ENCODE measurements at places on chromosomes 2 and 18.

GRCh38 chr2:165120740-165121467, 82.9 kb downstream of the SCN3A start:
- no peaks in the 10 kb centered on the region for H3K27me3 ChIP-seq
- no peaks in the 10 kb centered on the region for H3K4me1 ChIP-seq
- H3K4me3 ChIP-seq: no peak overlapping the region
- no peak overlapping the region for H3K27ac ChIP-seq
- no peaks in the 10 kb centered on the region for H3K36me3 ChIP-seq

- no peaks in the 10 kb centered on the region for H3K36me3 ChIP-seq
- DNase-seq: no peak
- H3K4me3 ChIP-seq: no peak overlapping the region
- peaks cover 15% of the 10 kb centered on the region for H3K27me3 ChIP-seq
- no peaks in the 10 kb centered on the region for H3K4me1 ChIP-seq
- no peak overlapping the region for H3K27ac ChIP-seq
These were observed 193.2 kb downstream of the NDUFA10 start for GRCh38 chr2:239831861-239832489.

- H3K27me3 ChIP-seq: no peaks in the 10 kb centered on the region
- DNase-seq: no peak
- no peak overlapping the region for H3K4me3 ChIP-seq
These were observed 163.0 kb upstream of the PXDN start for GRCh38 chr2:1907291-1907690.

GRCh38 chr18:74217476-74218143, 69.3 kb downstream of the TIMM21 start:
- no peaks in the 10 kb centered on the region for H3K4me1 ChIP-seq
- DNase-seq: no peak
- no peak overlapping the region for H3K27ac ChIP-seq

DNA sequence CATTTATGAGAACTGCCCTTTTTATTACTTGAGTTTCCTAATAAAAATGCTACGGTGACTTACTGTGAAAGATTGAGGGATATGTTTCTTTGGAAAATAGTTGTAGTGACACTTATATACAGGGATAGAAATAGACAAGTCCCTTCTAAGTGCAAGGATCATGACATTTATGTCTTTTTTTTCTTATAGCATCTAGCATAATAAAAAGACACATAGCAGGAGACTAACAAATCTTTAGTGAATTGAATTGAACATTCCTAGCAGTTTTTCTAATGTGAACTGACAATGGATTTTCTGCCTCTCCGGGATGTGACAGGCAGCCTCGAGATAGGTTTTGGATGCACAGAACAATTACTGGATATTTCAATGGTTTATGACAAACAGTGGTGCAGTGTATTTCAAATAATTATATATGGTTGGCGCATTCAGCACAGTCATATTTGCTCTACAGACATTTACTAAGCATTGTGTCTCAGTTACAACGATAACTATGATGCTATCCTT, 562.8 kb downstream of the ADCYAP1 start:
- no peak overlapping the region for H3K4me3 ChIP-seq
- no peaks in the 10 kb centered on the region for H3K4me1 ChIP-seq
- no peak for DNase-seq
- no peaks in the 10 kb centered on the region for H3K36me3 ChIP-seq

DNA sequence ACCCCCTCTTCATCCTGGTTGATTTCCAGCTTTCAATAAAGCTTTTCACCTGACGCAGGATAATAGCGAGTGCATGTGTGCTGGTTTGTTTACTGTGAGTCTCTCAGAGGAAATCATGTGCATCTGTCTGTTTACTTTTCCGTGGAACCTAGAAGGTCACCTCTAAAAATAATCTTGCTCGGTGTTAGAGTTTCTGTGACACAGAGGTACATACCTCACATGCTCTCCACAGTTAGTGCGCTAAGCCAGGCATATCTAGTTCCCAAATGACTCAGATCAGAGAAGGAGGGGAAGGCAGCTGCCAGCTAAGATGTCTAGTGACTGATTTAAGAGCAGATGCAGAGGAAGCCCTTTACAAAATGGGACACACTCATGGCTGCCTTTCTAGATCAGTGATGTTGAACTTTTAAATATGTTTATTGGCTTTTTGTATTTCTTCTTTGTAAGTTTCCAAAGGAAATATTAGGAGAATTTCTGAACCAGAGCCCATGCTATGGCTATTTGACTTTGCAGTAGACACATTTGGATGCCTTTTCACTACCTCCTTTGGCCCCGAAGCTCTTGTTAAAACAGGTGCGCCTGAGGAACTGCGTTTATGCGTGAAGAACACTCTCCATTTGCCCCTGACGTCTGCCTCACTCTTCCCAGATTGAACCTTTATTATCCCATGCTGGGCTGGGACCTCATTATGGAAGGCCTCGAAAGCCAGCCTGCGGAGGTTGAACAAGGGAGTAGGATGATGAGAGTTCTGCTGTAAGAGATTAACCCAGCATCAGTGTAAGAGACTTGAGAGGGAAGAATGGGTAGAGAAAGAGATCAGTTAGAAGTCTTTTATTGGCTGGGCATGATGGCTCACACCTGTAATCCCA, 145.6 kb downstream of the FAM161A start:
- no peak overlapping the region for H3K27ac ChIP-seq
- H3K4me1 ChIP-seq: peaks cover 2% of the 10 kb centered on the region
- H3K27me3 ChIP-seq: peaks cover 8% of the 10 kb centered on the region
- no peak for DNase-seq

DNA sequence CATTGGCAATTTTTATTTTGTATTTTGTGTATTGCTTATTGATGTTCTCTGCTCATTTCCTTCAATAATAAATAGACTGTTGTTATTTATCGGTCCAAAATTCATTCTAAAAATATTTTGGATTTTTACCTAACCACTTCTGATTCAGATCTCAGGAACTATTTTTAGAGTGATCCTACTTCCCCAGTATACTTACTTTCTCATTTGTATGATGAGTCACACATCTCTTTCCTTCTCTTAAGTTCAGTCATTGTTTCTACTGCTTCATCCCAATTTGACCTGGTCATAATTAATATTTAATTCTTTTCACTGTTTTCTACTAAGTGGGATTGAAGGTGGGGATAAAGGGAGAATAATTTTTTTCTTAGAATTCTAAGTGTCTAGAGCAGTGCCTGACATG, 75.1 kb downstream of the AGPS start:
- no peaks in the 10 kb centered on the region for H3K27me3 ChIP-seq
- no peak for DNase-seq
- no peaks in the 10 kb centered on the region for H3K4me1 ChIP-seq
- peaks cover 43% of the 10 kb centered on the region for H3K36me3 ChIP-seq

- H3K4me3 ChIP-seq: no peak overlapping the region
- no peaks in the 10 kb centered on the region for H3K4me1 ChIP-seq
- H3K27me3 ChIP-seq: no peaks in the 10 kb centered on the region
- H3K27ac ChIP-seq: no peak overlapping the region
These were observed 185.0 kb upstream of the PID1 start for GRCh38 chr2:229456091-229456490.

- H3K27ac ChIP-seq: no peak overlapping the region
- no peak for DNase-seq
- peaks cover 34% of the 10 kb centered on the region for H3K27me3 ChIP-seq
- no peak overlapping the region for H3K4me3 ChIP-seq
- H3K36me3 ChIP-seq: no peaks in the 10 kb centered on the region
These were observed 45.8 kb upstream of the ID2 start for GRCh38 chr2:8636041-8636491.

- DNase-seq: no peak
- no peaks in the 10 kb centered on the region for H3K36me3 ChIP-seq
- no peak overlapping the region for H3K4me3 ChIP-seq
- no peaks in the 10 kb centered on the region for H3K4me1 ChIP-seq
- no peak overlapping the region for H3K27ac ChIP-seq
These were observed 14.2 kb upstream of the LIPG start for GRCh38 chr18:49547701-49548100.

- H3K4me1 ChIP-seq: no peaks in the 10 kb centered on the region
- no peak for DNase-seq
- H3K27ac ChIP-seq: no peak overlapping the region
- H3K36me3 ChIP-seq: no peaks in the 10 kb centered on the region
These were observed 70.3 kb downstream of the TPO start for GRCh38 chr2:1483551-1483950.

GRCh38 chr2:234703258-234703657, 206.4 kb upstream of the ARL4C start:
- peaks cover 4% of the 10 kb centered on the region for H3K27me3 ChIP-seq
- H3K36me3 ChIP-seq: no peaks in the 10 kb centered on the region
- no peaks in the 10 kb centered on the region for H3K4me1 ChIP-seq
- H3K4me3 ChIP-seq: no peak overlapping the region
- no peak overlapping the region for H3K27ac ChIP-seq
- DNase-seq: no peak
